ENCODE measurements at places on chromosomes 2 and 18. TPM values are rescaled to one million over a fixed set of nuclear protein-coding genes. Genes with fewer than 3 reads are reported as not detected.

Gene C18orf32
- 71.3 TPM for total RNA-seq

Gene DSG3
- not detected for total RNA-seq

Gene STPG4
- 0.37 TPM for total RNA-seq

Gene PRKAG3
- not detected for total RNA-seq

- DNase-seq = no peak
Measured at GRCh38 chr2:605674-606608, 71.3 kb downstream of the TMEM18 start.

DNA sequence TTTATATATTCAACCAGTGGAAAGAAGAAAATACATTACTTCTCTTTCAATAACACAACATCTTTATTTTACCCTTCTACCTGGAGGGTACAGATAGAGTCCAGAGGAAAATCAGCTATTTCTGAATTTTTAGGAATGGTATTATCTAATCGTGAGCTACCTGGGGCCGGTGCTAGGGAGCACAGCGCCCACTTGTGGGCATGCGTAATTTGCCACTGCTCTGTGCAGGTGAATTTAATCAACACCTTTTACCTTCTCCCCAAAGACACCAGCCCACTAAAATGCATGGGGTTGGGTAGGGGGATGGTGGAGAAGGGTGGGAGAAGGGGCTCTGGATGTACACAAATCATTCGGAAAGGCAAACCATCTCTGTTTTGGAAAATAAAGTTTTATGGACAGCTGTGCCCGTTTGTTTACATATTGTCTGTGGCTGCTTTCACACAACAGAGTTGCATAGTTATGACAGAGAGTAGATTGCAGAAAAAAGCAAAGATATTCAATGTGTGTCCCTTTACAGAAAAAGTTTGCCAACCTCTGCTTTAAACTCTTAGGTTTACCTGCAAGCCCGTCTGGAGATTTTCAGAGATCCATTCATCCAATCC is 51.5 kb upstream of the DCC start:
- no peak for DNase-seq

- DNase-seq = no peak
Measured at GRCh38 chr2:24744356-24744755, 48.8 kb downstream of the PTRHD1 start.

- no peak for DNase-seq
Measured at GRCh38 chr2:180655842-180656454, 324.5 kb upstream of the UBE2E3 start.

DNA sequence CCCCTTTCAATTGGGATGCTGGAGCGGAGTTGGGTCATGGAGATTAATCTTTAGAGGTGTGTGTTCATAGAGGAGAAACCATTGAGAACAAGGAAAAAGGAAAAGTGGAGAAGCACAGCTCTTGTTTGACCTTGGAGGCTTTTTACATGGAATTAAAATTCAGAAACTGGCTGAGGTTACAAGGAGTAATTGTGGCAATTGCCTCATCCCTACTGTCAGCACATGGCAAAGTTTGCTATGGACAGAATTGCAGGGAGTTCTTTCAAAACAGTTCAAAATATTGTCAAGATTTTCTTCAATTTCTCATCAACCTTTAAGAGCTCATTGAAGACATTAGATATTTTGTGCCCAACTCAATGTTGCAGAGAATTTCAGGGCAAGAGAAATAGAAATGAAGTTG is 232.7 kb downstream of the SLC8A1 start:
- DNase-seq = no peak

DNA sequence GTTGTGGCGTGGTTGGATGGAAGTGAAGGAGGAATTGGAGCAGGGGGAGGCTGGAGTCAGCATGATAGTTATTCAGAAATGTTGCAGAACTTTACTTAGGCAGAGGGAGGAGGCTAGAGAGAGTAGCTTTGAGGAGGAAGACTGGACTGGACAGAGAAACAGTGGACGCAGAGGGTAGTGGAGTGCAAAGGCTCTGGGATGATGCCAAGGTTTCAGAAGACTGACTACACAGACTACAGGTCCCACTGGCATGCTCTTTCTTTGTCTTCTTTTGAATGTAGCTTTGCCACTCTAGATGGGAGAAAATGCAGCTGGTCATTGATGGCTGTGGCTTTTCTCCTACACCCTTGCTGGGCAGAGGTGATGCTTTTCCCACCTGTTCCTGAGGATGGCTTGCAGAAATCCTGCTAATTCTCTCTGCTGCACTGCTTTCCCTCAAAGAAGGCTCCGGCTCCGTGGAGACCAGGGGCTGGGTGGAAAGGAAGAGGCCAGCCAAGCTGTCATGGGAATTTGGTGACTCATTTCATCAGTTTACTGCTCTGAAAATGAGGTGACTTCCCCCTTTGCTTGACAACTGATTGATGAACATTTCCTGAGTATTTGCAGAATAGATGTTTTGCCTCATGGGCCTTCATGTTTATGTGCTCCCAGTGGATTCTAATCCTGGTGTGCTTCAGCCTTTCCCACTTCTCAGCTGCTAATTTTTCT is 42.4 kb downstream of the MEIS1 start:
- DNase-seq = no peak

- DNase-seq = no peak
Measured at GRCh38 chr2:171763602-171764001, 76.3 kb downstream of the DYNC1I2 start.

DNA sequence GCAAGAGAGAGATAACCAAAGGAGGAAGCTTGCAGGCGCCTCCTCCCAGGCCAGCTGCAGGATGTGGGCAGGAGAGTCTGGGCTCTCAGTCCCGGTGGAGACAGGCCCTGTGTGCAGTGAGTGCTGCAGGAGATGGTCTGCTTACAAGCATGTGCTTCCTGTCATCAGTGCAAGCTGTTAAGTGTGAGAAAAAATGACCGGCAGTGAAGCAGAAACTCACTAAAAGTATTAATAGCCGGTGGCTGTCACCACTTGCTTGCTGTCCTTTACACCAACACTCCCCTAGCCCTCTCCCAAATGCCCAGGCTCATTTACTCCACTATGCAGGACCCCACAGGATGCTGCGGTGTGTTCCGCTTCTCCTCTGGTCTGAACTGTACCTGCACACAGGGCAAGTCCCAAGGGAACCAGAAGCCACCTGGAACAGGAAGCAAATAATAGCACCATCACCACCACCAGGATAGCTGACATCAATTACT is 435.6 kb upstream of the HS6ST1 start:
- DNase-seq = no peak

DNA sequence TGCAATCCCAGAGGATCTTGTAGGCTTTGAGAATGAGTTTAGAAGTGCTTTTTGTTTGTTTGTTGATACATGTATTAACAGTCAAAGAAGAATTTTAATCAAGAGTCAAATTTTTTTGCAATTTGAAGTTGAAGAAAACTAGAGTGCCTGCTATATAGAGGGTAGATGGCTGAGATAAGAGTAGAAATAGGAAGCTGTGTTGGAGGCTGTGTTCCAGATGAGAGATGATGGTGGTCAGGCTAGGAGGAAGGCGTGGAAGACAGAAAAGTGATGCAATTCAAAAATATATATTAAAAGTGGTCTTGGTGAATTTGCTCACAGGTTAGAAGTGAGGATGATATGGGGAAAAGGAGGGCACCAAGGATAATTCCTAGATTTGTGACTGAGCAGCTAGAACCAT is 978.3 kb downstream of the BCL11A start:
- no peak for DNase-seq

- no peak for DNase-seq
Measured at GRCh38 chr18:77160515-77160914, 27.9 kb upstream of the MBP start.

All from Caki2 (cell line).